Right kidney (tissue), 9 donors: ENCODE measurements at places on chromosomes 7 and 10.

DNA sequence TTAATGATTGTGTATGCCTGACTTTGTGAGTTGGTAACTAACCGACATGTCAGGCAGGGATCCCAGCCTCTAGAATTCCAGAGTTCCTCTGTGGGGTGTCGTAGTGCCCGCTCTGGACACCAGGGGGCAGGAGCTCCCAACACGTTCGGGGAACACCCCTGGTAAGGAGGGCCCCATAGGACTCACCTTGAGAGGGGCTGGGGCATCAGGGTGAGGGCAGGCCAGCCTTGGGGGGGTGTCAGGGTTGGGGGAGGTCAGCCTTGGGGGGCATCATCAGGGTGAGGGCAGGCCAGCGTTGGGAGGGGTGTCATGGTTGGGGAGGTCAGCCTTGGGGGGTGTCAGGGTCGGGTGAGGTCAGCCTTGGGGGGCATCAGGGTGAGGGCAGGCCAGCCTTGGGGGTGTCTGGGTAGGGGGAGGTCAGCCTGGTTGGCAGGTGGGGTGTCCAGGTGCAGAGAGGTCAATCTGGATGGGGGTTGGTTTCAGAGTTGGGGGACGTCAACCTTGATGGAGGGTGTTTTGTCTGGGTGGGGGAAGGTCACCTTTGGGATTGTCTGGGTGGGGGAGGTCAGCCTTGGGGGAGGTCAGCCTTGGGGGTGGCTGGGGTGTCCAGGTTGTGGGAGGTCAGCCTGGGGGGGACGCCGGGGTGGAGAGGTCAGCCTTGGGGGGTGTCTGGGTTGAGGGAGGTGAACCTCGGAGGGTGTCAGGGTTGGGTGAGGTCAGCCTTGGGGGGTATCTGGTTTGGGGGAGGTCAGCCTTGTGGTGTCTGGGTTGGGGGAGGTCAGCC, 45.6 kb upstream of the SUN1 start:
- DNase-seq: no peak

DNA sequence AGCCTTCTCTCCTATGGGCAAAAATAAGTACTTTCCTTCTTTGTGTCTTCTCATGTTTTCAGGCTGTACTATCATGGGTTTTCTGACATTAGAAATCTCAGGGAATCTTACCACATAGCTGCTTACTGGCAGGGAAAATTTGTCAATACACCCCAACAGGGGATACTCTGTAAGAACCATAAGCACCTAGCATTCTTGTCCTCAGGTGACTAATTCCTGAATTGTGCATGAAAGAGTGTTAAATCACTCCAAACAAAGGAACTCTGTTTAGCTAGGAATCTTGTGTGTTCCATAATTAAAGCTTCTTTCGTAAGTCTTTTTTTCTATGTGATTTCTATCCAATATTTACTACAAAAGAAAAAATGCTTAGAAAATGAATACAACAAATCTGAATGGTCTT, 206.7 kb upstream of the POT1 start:
- no peak for DNase-seq

- peak; percentile 7 for DNase-seq
Measured at GRCh38 chr10:108970016-108970415, 953.3 kb downstream of the XPNPEP1 start.

DNA sequence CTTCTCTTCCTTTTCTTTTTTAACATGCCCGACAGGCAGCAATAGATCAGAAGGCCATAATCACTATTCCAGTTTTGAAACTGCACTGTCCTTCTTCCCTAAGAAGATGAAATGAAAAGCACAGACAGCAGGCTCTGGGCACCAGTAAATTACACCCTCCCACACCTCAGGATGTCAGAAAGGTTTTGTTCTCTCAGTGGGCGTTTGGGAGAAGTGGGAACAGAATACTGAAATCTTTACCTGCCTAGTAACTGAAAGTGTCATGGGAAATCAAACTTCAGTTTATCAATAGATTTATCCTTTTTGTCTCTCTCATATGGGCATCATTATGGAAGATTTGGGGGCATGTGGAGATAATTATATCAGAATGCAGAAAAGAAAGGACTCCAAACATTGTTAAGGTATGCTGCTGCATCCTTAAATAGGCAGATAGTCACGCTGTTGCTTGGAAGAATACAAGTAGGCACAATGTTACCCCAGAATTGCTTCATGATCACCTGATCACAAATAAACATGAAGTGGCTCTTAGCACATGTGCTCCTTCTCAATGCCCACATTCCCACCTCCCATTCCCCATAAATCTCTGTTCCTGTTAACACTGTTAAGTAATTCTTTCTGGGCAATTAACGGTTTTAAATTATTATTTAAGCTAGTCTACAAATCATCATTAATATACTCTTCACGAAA, 113.3 kb downstream of the DOCK4 start:
- DNase-seq: no peak

- no peak for DNase-seq
Measured at GRCh38 chr10:112977426-112977898, 27.4 kb downstream of the TCF7L2 start.

DNA sequence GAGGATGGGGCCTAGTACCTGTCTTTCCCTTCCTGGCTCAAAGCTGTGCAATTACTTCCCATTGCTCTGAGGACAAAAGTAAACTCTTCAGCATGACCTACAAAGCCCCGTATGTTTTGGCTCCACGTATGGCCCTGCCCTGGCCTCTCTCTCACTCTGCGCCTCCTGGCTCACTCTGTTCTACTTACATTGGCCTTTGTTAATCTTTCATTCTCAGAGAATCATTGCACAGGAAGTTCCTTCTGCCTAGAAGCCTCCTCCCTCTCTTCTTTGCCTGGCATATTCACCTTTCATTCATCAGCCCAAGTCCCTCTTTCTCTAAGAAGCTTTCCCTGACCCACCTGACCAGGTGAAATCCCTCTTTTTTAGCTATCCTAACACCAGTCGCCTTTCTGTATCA, 23.9 kb downstream of the LIPM start:
- DNase-seq: no peak
